ENCODE measurements at places on chromosomes 16 and 17. TPM values are rescaled to one million over a fixed set of nuclear protein-coding genes. Genes with fewer than 3 reads are reported as not detected.

Gene SGCA
- 5.2 TPM for polyA plus RNA-seq

Gene CCL18
- polyA plus RNA-seq = 5.2 TPM

Gene NCOR1
- polyA plus RNA-seq = 91.1 TPM

Gene TIGD7
- polyA plus RNA-seq = 7.0 TPM

Gene AOC3
- polyA plus RNA-seq = 59.7 TPM

Gene HEATR9
- polyA plus RNA-seq = 0.03 TPM

Gene ACAP1
- 54.1 TPM for polyA plus RNA-seq

Gene PRDM7
- polyA plus RNA-seq = not detected

Gene NOS2
- 0.54 TPM for polyA plus RNA-seq

Gene MRPL27
- polyA plus RNA-seq = 96.4 TPM

Gene KREMEN2
- not detected for polyA plus RNA-seq

Gene OTOA
- 0.71 TPM for polyA plus RNA-seq

Gene CCT6B
- 2.5 TPM for polyA plus RNA-seq

Gene SHPK
- polyA plus RNA-seq = 8.8 TPM

Gene ALOX15B
- polyA plus RNA-seq = 1.1 TPM

Gene AURKB
- polyA plus RNA-seq = 2.0 TPM

Gene GAA
- 96.5 TPM for polyA plus RNA-seq

Gene ZNF750
- 0.08 TPM for polyA plus RNA-seq

Gene SSTR5
- polyA plus RNA-seq = 0.17 TPM

Gene C1QTNF8
- polyA plus RNA-seq = 0.30 TPM

Gene GPR139
- polyA plus RNA-seq = not detected

Gene PRR35
- polyA plus RNA-seq = not detected

Gene KCTD2
- polyA plus RNA-seq = 20.6 TPM
